ENCODE measurements at places on chromosomes 1 and 21.
A peak's percentile ranks its signal among the peaks of the same experiment; 100 is the strongest.

DNA sequence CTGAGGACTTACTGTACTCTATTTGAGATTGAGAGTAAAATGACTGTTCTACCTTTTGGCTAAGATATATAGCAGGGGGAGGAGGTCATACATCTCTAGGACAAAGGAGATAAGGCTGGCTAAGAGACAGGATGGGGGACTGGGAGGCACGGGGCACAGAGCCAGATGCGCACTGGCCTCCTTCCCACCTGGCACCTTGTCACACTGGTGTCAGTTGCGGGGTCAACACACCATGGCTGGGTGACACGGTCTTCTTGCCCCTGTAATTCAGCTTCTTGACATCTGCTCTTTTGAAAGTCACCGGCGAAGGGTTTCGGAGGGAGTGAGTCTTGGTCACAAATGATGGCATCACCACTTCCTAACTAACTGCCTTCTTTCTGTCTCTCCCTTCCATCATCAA, 177.3 kb downstream of the ZSCAN20 start:
- DNase-seq = no peak

GRCh38 chr1:91440847-91441246, 36.2 kb upstream of the HFM1 start:
- DNase-seq = no peak

DNA sequence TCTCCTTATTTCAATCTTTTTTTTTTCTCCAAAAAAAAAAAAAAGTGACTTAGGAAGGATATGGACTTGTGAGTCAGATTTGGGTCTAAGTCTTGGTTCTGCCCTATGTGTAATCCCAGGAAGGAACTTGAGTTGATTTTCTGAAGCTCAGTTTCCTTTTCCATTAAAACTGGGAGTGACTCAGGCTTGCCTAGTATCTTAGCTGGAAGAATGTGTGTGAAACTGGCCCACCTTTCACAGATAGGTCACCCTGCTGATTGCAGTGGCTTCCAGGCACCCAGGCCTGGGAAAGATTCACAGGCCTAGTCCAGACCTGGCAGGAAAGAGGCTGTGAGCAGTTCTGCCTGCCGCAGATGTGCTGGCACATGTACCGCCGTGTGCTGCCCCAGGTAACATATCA, 218.3 kb upstream of the HOOK1 start:
- no peak for DNase-seq

DNA sequence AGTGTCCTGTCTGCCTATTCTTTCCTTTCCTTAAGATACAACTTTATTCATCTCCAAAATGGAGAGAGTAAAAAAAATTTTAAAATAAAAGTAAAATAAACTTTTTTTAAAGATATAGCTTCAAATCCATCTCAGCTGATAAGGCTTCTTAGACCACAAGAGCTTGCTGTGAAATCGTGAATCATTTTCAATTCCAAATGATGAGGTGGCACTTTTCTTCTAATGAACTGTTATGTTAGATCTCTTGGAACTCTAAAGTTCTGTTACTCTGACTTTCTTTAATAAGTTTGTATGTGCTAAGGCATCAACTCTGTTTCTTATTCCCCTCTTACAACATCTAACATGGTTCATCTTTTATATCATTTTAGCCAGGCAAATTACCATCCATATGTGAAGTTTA, 4.5 kb downstream of the SH3GLB1 start:
- DNase-seq = no peak

GRCh38 chr21:33198346-33199099, 31.2 kb upstream of the IFNAR2 start:
- DNase-seq = no peak

GRCh38 chr1:156476501-156477298, 23.9 kb downstream of the MEF2D start:
- no peak for DNase-seq

DNA sequence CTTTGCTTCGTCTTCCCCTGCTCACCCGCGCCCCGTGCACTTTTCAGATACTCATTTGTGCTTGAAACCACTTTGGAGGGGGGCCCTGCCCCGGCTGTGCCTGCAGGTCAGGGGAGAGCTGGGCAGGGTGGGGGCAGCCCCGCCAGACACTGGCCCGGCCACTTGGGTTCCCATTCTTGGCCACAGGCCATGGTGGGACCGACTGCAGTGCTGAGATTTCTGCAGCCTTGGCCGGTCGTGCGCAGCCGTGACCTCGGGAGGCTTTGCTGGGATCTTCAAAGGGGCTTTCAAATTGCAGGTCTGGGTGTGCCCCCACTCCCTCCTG, 54.5 kb upstream of the TTC34 start:
- no peak for DNase-seq

GRCh38 chr1:21321963-21322680, 31.9 kb upstream of the ECE1 start:
- DNase-seq = no peak

DNA sequence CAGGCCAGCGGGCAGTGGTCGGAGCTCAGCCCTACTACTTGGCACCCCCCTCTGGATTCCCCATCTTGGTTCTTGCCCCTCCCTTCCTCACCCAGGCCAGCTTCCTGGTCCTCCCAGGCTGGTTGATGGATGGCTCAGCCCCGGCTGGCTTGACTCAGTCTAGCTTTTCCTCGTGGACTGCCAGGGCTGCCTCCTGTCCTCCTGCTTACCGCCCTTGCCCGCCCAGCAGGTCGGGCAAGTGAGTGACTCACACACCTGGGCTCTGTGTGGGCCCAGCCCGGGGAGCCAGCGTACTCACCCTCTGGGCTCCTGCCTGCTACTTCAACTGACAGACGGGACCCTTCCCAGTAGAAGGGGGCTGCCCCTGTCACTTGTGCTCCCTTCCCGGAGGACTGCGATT, 19.5 kb upstream of the ARHGEF10L start:
- DNase-seq = no peak

DNA sequence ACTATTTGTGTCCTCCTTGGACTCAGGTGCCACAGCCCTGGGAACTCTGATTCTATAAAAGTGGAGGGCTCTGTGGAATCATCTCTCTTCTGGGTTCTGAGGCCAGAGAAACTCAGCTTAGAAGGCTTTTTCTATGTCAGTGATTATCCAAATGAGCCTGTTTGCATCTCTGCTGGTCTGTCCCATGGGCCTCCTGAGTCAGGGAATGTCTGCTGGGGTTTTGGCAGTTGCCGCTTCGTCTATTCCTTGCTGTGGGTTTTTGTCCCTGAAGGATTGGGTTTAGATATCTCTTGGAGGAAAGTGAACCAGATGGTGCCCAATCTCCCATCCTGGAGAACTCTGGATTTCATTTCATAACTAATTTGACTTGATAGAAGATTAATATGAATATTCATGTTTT, 297.6 kb downstream of the HHAT start:
- DNase-seq = no peak

GRCh38 chr1:95004013-95004412, 68.7 kb downstream of the ALG14 start:
- no peak for DNase-seq

GRCh38 chr1:229221106-229222019, 49.5 kb upstream of the RAB4A start:
- DNase-seq = no peak

- DNase-seq = no peak
Observed at GRCh38 chr1:46802081-46802480, 3.2 kb downstream of the CYP4B1 start.

GRCh38 chr1:205456383-205456867, 580 bp upstream of the BLACAT1 start:
- no peak for DNase-seq

- no peak for DNase-seq
Observed at GRCh38 chr1:41614818-41615217, 130.3 kb upstream of the EDN2 start.

GRCh38 chr1:84103197-84103992, 40.7 kb upstream of the PRKACB start:
- peak; percentile 26 for DNase-seq

DNA sequence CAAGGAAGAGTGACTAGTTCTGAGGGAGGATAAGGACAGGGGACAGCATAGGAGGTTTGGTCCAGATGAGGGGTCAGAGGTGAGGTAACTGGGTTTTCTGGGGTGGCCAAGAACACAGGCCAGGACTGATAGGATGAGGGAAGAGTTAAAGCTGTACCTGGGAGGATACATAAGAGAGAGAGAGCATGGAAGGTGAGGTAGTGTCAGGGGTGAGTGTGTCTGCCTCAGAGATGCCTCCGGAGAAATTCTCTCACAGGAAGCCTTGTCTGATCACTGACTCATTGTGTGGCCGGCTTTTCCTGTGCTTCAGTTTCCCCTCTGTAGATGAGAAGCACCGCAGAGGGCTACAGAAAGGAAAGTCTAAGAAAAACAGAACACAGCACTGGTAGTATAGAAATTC, 40.2 kb downstream of the FASLG start:
- peak; percentile 54 for DNase-seq

DNA sequence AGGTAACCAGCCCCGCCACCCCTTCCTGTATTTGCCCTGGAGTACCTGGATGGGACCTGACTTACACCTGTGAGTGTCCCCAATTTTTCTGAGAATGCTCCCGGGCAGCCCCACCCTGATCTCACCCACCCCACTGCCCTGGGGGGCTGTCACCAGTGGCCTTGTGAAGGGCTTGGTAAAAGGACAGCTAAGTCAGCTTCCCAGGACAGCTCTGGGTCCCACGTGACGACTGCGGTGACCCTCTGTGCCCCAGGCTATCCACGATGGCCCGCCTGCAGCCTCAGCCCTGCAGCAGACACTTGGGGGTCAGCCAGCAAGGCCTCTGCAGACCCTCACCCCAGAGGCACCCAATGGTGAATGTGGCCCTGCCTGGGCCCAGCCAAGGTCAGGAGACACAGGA, 5.6 kb downstream of the SRM start:
- DNase-seq = no peak

GRCh38 chr1:26627954-26628353, 67.9 kb upstream of the ARID1A start:
- DNase-seq = no peak

DNA sequence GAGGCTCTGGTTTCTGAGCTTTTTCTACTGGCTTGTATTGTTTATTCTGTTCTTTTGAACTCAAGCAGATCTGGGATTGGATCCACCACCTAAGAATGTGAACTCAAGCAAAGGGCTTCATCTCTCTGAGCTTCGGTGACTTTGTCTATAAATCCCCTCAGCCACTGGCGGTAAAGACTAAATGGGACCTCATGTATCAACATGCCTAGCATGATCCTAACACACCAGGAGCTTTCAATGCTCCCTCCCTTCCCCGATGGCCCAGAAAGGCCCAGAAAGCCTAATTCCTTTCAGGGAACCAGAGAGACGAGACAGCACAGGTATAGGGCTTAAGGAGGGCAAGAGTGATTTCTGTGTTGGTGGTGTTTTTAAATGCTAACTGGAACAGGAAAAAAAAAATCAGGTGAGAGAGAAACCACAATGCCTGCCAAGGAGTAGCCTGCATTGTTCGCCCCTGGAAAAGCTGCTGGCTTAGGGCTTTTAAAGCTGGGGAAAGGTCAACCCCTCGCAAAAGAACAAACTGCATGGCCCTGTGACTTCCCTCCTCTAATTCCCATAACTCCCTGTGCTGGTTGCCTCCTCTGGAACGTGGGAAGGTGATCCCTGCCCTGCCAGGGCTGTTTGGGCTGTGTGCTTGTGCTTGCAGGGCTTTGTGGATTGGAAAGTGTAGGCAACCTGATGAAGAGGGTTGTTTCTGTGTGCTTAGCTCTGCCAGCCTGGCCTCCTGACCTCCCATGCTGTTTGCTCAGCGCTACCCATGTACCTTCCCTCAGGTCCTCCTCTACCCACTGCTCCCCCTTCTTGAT, 147.0 kb downstream of the PLPP3 start:
- no peak for DNase-seq

DNA sequence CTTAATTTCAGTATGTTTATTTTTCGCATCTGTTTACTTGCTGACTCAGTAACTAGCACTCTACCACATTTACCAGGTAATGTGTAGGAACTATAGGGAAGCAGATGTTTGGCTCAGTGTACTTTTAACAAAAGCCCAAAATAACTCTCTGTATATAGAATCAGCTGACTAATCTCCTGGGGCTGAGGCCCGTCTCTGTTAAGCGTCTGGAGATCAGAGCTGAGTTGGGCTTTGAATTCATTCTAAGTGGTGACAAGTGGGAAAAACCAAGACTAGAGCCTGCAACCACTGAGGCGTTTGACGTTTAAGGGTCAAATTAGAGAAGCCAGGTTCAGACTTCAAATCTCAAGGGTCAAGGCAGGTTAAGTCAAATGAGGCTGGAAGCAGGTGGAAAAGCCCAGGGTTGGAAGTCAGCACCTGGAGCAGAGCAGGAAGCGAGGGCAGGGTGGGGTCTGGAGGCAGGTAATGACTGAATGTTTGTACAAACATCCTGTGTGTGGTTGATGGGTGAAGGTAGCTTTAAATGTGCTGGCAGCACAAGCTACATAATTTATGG, 56.8 kb upstream of the LYST start:
- no peak for DNase-seq

GRCh38 chr1:51063121-51063520, 38.9 kb upstream of the C1orf185 start:
- no peak for DNase-seq

- DNase-seq = no peak
Observed at GRCh38 chr1:12144236-12144635, 22.6 kb upstream of the TNFRSF1B start.

DNA sequence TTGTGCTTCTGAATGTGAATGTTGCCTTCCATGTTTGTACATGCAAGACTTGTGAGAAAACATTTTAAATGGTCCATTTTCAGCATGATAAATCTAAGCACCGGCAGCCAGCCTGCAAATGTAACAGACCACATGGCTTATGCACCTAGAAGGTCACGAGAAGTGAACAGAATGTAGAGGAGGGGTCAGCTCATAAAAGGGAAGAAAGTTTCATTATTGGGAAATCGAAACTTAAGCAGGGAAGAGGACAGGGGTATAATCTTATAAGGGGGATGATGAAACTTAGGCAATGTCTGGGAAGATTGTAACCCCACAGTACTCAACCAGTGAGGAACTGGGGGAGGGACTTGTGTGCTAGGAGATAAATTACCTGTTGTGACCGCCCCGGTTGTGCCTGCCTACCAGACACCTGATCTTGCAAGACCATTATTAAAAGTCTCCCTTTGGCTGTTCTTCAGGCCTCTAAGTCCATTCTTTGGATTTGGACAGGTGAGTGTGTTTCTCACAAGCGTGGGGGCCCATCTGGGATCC, 37.7 kb upstream of the VN1R5 start:
- DNase-seq = no peak

DNA sequence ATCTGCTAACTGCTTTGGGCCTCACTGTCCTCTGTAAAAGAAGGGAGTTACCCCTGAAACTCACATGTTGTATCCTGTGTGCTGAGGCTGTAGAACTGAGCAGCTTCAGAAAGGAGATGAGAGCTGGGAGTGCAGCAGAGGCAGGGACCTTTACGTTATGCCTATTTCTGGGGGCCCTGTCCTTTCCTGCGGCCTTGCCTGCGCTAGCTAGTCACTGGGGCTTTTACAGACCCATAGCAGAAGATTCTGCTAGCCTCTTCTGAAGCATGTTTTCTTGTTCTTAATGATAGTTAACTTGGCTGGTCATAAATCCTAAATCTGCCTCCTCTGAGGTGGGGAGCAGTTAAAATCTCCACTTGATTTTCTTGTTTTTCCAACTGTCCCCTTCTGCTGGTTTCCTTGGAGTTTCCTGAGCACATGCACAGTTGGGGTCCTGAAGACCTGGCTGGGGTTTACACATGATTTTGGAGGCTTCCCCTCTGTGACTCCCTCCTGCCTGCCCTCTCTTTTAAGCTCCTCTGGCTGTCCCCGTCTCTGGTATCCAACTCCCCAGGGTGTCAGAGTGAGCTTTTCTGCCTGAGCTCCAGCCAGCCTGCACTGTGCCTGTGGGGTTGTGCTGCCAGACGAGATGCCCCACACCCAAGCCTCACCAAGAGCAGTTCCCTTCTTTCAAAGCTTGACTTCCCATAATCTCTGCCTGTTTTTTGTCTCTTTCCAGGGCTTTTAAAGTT, 76.6 kb downstream of the NOS1AP start:
- DNase-seq = no peak

Measured in GM06990 (cell line).